Activated T-helper 1 cell treated with anti-CD3 and anti-CD28 coated beads, Interleukin-2, amount 50 U/mL, for 16 hours (primary cell): ENCODE measurements at places on chromosomes 5 and 9.

GRCh38 chr9:132645711-132646110 lies 24.1 kb downstream of the DDX31 start:
- DNase-seq: no peak

DNA sequence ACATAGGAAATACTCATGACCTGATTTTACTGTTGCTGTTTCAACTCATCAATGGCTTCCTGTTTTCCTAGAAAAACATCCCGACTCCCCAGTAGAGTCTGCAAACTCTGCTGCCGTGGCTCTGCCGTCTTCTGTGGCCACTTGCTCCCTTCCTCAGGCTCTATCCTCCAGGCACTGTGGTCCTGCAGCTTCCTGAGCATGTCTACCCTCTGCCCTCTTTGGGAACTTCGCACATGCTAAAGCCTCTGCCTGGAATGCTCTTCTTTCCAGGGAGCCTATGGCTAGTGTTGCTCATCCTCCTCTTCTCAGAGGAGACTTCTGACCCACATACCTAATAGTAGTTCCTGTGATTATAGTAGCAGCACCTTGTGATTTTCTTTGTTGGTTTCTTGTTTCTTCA lies 256.9 kb downstream of the MAN2A1 start:
- DNase-seq: no peak

DNA sequence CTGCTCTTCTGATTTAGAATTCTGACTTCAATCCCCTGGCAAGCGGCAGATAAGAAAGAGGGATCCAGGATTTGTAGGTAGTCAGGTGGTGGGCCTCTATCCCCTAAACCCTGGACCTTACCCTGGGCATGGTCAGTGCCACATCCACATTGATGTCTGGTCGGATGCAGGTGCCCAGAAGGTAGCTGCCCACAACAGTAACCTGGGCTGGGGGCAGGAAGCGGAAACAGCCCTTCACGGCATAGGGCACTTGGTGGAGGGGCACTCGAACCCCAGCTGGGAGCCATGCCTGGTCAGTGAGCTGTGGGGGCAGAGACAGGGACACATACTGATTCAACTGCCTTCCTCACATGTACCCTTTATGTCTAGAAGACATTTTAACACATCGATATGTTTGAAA lies 3.8 kb downstream of the NOL6 start:
- no peak for DNase-seq

GRCh38 chr5:110294281-110294680 lies 432.2 kb downstream of the TMEM232 start:
- no peak for DNase-seq

DNA sequence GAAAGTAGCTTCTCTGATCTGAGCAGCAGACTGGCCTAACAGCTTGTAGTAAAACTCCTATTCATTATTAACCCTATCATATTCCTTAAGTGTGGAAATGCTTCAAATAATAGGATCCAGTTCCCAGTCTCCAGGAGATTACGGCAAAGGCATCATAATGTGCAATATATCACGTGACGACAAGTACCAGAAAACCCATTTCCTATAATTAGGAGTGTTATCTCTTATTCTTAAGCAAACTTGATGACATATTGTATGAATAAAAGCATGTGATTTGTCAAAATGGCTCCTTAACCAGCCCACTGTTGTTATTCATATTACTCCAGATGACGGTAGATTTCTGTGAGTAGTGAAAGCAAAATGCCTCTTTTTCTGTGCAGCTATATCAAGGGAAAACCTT lies 2.9 kb downstream of the SV2C start:
- no peak for DNase-seq

DNA sequence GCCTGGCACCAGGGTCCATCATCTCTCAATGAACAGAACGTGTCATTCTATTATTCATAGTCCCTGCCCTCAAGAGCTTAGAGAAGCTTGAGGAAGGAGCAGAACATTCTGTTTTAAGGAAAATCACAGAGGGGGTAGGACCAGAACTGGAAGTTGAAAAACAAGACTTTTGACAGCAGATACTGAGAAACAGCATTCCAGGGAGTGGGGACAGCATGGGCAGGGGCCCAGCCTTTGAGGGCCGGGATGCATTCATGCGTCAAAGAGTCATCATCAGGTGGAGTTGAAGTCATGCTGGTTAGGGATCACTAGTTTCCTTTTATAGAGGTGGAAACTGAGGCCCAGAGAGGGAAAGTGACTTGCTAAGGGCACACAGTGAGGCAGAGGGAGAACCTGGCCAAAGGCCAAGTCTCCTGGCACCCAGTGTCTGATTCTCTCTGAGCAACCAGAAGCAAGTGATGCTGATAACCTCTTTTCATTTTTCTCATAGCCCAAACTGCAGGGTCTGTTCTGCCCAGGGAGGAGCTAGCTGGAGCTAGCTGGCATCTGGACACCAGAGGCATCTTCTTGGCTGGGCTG lies 41.5 kb upstream of the STXBP1 start:
- DNase-seq: no peak

GRCh38 chr5:77957-78804 lies 13.8 kb upstream of the PLEKHG4B start:
- no peak for DNase-seq

DNA sequence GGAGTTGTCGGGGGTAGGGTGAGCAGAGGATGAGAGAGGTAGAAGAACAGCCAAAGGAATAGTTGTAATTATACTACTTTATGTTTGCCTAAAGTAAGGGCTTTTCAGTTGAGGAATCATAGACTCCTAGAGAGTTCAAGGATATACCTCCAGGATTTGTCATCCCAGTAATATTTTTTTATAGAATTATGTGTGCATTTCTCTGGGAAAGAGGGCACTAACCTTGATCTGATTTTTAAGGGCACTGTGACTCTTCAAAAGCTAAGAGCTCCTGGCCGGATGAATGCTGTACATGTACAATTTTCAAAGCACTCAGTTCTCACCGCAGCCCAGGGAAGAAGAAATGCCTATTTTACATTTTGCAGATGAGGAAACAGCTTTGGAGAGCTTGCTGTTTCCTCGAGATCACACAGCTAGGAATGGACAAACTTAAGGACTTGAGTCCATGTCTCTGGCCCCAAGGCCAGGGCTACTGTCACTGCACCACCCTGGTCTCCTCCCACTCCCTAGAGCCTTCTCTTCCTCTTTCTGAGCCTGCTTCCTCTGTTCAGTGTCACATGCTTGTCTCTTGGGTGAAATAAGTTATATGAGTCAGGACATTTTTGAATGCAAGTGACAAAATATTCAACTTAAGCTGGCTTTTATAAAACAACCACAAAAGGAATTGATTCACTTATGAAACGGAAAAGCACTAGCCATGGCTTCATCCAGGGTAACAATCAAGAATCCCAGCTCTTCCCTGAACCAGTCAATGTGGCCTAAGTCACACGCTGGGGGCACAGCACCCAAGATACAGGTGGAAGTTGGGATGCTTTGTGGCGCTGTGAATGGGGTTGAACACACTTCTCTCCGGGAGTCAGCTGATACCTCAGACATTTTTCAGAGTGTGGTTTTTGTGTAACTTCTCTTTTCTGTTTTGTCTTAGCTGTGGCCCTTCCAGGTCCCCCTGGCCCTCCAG lies 45.7 kb upstream of the TGFBR1 start:
- DNase-seq: no peak

- DNase-seq: no peak
Observed at GRCh38 chr9:130794923-130795495, 40.0 kb upstream of the ABL1 start.

GRCh38 chr9:75105841-75106240 lies 17.5 kb downstream of the OSTF1 start:
- DNase-seq: no peak

- no peak for DNase-seq
Observed at GRCh38 chr5:76475936-76476335, 72.9 kb downstream of the IQGAP2 start.

DNA sequence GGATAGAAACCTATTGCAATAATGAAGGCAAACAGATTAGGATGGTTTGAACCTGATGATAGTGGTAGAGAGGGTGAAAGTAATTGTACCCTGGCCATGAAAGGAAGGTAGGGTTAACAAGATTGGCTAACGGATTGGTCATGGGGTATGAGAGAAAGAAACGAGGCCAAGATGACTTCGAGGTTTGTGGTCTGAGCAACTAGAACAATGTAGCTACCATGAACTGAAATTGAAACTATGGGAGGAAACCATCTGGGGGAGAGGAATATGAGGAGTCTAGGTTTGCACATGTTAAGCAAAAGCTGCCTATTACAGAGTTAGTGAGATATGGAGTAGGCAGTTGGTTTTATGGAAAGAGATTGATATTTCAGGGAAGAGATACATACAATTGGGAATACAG lies 406.0 kb downstream of the PRELID2 start:
- no peak for DNase-seq

GRCh38 chr9:84945878-84946538 lies 276.5 kb downstream of the NTRK2 start:
- DNase-seq: no peak

DNA sequence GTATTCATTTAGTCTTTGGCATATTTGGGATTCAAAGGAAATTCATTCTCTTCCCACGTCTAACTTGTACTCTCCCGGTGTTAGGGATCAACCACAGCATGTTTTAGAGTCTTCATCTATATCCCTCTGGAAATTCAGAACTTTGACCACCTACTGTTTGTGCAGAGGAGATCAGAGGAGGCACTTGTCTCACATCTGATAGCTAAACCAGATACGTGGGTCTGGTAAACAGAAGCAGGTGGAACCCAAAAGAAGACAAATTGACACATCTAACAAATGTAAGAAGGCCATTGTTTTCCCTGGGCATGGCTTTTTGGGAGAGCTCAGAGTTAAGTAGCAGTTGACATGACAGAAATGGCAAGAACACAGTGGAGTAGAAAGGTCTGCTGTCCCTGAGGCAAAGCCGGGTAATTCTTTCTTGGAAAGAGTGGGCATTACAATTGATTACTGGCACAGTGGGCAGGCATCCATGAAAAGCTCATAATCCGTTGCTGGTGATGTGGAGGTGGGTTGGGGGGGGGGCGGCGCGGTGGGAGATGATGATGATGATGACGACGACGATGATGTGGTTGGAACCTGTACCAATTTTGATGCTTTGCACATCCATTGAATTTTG lies 27.5 kb downstream of the PIP5K1B start:
- no peak for DNase-seq

- DNase-seq: no peak
Observed at GRCh38 chr9:5773324-5773999, 59.5 kb downstream of the ERMP1 start.

DNA sequence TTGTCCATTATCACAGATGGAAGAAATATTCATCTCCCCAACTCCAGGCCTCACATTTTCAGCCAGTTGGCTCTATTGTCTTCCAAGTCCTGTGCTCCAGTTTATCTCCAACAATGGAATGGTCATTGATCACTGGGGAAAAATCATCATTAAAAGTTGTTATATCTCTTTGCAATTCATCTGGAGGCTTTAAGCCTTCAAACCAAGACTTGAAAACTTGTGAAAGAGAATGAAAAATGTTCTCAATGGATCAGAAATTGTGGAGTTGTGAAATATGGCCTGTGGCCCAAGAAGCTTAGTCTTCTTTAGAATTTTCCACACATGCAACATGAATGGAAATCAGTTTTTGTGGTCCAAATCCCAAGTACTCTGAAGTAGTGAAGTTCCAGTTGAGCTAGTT lies 569.6 kb downstream of the EBF1 start:
- no peak for DNase-seq

GRCh38 chr9:137756045-137756744 lies 121.4 kb upstream of the CACNA1B start:
- no peak for DNase-seq

DNA sequence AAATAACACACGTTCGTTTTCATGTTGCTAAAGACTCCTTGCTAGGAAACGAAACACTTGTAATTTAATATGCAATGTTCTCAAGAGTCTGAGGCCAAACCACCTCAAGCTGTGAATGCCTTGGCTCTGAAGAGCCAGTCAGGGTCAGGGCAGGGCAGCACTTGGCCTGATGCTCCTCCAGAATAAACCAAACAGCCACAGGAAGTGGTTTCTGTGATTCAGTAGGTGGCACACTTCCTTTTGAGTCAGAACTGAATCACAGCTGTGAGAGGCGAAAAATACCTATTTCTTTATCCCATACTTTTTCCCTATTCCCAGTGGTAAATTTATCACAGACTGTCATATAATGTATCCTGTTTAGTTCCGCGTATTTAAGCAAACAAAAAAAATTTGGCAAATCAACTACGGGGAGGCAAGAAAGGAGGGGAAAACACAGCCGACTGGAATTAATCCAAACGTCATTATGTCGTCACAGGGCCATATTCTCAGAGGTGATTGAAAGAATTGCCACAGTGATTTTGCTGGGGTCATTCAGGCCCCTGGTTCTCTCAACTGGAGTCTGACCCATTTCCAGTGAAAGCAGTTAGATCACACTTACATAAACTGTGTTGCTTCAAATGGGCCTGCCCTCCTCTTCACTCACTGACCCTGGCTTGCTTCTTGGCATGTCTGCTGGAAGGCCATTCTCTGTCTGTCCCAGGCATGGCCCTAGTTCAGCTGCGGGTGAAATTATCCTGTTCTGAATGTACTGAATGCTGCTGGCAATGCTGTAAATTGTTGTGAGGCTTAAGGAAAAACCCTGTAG lies 71.2 kb downstream of the ARRDC3 start:
- peak; percentile 34 for DNase-seq

DNA sequence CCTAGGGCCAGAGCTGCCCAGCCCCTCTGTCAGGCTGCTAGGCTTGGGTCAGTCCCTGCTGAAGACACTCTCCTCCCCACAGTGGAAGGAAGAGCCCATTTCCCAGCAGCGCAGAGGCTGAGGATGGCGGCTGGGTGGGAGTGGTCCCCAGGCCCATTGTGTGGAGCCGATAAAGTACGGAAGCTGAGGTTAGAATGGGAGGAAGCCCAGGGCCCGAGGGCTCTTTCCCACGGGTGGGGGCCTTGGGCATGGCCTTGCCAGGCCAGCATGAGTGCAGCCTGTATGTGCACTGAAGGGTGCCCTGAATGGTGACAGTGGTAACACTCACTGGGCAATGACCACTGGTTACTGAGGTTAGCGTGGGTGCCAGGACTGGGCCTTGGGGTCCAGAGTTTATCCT lies 125.9 kb downstream of the RGS3 start:
- no peak for DNase-seq

- DNase-seq: no peak
Observed at GRCh38 chr5:38923661-38924451, 78.0 kb downstream of the OSMR start.

DNA sequence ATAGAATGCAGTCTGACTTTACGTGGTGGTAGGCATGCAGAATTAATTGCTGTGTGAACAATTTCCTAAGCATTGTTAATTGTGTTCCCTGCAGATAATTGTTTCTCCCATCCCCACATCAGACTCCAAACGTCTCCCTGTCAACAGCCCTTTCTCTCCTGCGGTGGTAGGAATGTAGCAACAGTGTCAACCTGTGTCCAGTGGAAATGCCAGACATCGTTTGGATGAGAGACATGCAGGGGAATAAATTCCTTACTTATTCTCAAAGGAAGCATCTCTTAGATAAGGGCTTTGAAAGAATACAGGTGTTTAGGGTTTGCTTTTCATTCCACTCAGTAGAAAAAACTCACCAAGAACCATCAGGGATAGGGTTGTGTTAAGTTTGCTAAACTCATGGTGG lies 245.3 kb upstream of the WWC1 start:
- no peak for DNase-seq

GRCh38 chr5:39080597-39081204 lies 6.5 kb upstream of the RICTOR start:
- no peak for DNase-seq
